ENCODE measurements at places on chromosomes 11 and 22.
A peak's percentile ranks its signal among the peaks of the same experiment; 100 is the strongest.

GRCh38 chr22:20268279-20269012 lies at the start of gene RTN4R:
Gene RTN4R (minus strand): TSS chr22:20268318. CDS start chr22:20268092, 226 bp downstream.
- DNase-seq = no peak

GRCh38 chr11:112723676-112724495 lies 237.3 kb upstream of the NCAM1 start:
- DNase-seq = no peak

DNA sequence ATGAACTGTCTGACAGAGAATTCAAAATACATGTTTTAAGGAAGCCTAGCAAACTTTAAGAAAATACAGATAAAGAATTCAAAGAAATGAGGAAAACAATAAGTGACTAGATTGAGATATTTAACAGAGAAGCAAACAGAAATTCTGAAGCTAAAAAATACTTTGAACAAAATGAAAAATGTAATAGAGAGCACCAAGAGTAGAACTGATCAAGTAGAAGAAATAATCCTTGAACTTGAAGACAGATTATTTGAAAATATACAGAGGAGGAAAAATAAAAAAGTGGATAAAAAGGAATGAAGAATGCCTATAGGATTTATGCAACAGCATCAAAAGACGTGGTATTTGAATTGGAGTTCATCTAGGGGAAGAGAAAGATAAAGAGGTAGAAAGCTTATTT lies 101.9 kb upstream of the OR4B1 start:
- DNase-seq = no peak

DNA sequence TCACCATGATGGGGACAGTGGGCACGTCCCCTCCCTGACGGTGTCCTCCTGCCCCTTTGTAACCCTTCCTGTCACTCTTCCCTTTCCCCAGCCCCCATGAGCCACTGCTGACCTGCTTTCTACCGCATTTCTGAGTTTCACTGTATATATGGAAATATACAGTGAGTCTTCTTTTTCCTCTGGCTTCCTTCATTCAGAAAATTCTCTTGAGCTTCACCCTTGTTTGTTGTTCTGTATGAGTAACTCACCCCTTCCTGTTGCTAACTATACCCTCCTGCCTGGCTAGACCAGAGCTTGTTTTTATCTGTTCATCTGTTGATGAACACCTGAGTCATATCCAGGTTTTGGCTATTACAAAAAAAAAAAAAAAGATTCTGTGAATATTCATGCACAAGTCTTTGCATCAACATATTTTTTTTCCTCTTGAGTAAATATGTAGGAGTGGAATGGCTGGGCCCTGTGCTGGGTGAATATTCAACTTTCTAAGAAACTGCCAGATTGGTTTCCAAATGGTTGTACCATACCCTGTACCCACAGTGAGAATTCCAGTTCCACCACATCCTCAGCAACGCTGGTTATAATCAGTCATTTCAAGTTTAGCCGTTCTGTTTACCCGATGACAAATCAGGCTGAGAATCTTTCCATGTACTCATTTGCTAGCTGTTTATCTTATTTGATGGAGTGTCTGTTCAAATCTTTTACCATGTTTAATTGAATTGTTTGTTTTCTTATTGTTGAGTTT lies 62.0 kb downstream of the IGF2 start:
- peak; percentile 74 for DNase-seq

GRCh38 chr22:38878001-38878400 lies 6.0 kb upstream of the CBX6 start:
- DNase-seq = no peak

GRCh38 chr11:88431675-88432341 lies 94.3 kb upstream of the CTSC start:
- no peak for DNase-seq

- no peak for DNase-seq
These were observed 72.4 kb downstream of the ZNRF3 start for GRCh38 chr22:28955817-28956216.

GRCh38 chr11:73189723-73190556 lies 28.1 kb upstream of the P2RY2 start:
- DNase-seq = no peak

DNA sequence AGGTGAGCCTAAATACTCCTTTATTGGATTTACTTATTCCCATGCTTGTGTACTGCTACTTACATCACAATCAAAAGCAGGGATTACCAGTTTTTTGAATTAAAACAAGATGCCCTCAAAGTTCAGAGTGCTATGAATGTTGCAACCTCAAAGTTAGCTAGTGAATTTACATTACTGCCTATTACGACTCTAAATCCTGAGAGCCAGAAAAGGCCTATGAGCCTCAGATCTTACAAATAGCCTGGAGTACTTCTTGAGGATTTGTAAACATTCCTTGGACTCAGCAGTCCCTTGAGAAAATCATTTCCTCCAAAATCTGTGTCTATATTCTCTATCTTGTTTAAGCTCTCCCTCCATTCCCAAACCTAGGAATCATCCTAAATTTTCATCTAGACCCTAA lies 25.5 kb downstream of the CHORDC1 start:
- DNase-seq = no peak

GRCh38 chr11:106395716-106396349 lies 318.4 kb downstream of the AASDHPPT start:
- DNase-seq = no peak

DNA sequence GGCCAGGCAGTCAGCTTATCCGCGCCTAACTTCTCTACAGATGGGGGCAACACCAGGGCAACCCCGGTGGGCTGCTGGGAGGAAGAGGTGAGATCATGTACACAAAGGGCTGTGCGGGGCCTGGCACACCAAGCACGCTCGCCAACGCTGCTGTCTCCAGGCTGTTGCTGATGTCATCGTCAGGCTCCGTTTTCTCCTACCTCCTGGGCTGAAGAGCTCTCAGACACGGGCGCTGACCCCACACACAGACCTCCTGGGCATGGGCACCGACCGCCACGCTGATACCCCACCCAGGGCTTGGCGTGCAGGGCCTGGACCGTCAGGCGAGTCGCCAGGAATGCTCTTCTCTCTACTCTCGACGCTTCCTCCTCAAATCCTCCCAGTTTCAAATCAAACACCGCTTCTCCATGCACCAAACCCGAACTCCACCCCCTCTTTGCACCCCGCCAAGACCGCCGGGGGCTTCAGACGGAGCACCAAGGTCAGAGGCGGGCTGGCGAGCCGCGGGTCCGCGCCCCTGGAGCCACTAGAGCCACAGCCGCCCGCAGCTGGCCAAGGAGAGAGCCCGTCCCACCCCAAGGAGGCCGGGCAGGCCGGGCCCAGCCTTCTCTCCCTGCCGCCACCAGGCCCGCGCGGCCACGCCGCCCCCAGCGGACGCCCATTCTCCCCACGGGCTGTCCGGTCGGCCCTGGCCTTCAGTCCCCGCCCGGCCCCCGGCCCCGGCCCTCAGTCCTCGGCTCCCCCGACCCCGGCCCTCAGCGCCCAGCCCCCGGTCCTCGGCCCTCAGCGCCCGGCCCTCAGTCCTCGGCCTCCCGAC lies 772 bp downstream of the SBF1 start:
- peak; percentile 49 for DNase-seq

DNA sequence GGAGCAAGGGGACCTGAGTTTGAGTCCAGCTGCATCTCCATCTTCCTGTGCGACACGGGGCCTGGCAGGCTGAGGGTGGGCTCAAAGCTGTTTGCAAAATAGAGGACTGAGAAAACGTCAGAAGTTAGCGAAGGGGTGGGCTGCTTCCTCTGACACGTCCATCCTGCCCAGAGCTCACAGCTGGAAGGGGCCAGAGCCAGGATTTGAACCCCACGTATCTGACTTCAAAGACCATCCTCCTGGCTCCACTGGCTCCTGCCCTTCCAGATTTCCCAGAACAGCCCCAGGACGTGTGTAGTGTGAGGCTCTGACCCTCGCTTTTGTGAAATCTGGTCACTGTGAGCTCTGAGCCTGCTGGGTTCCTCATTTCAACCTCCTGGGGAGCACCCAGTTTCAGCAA lies 56.3 kb downstream of the CD82 start:
- no peak for DNase-seq

DNA sequence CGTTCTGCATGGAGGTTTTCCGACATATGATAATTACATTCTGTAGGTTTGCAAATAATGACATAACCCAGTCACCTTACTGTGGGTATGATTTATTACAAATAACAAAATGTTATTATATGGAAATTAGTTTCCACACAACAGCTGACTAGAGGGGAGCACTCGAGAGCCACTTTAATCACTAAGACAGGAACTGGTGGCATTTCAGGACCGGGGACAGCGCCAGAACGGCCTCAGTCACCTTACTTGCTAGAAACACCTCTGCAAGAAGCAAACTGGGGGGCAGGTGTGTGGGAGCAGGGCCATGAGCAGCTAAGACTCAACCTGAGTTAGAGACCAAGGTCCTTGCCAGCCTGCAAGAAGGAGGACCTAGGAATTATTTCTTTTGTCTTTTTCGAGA lies 199.9 kb downstream of the DSCAML1 start:
- peak; percentile 38 for DNase-seq

DNA sequence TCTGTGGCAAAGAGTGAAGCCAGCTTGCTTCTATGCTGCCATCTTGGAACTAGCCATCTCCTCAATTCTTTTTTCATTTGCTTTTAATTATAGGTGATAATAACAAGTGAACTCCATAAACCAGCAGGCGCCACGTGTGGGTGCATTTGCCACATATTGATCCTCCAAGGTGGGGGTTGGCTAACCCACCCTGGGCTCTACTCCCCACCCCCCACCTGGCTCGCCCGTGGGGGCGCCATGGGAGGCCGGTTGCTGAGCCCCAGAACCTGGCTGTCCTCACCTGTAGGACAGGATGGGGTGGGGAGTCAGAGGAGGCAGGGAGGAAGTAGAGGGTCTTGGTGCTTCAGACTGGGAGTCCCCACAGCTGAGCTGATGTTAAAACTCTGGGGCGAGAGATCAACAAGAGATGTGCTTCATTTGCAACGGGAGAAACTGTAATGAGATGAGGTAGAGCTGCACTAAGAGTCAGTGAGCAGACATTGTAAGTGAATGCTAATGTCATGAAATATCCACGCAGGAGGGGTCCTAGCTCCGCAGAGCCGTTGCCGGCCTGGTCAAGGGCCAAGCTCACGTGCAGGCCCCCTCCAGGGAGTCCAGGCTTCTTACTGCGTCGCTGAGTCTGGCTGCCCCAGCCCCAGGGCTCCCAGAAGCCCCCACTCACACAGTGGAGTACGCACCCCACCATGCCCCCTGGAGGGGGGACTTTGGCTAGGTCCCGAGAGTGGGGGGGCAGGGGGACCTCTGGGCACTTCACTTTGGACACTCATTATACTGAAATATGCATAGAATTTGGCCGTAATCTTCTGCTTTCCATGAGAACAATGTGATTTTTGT lies 59.4 kb downstream of the BRD1 start:
- DNase-seq = no peak

DNA sequence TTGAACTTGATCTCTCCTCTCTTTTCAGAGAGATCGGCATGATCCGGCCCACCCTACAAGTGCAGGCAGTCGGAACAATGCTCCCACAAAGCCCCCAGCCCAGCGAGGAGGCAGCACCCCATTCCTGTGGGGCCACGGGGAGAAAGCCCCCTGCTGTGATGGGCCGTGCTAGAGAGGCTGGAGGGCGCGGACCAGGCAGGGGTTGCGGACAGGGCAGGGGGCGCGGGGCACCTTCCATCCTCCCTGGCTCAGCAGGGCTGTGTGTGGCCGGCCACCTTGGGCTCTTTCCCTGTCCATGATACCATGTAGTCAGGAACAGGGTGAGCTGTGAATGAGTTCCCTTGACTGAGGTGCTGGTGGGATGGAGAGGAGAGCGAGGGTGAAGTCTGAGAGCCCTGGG lies 379.8 kb downstream of the BRD1 start:
- no peak for DNase-seq

DNA sequence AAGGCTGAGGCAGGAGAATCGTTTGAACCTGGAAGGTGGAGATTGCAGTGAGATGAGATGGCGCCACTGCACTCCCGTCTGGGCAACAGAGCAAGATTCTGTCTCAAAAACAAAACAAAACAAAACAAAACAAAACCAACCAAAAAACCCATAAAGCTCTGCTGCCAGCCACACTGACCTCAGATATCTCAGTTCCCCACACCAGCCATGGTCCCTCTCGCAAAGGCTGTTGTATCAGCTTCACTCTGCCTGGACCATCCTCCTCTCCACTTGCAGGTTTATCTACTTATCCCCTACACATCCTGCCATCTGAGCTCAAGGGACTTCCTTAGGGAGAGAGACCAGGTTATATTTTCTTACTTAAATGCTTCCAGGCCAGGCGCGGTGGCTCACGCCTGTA lies 11.1 kb downstream of the BACE1-AS start:
- no peak for DNase-seq

DNA sequence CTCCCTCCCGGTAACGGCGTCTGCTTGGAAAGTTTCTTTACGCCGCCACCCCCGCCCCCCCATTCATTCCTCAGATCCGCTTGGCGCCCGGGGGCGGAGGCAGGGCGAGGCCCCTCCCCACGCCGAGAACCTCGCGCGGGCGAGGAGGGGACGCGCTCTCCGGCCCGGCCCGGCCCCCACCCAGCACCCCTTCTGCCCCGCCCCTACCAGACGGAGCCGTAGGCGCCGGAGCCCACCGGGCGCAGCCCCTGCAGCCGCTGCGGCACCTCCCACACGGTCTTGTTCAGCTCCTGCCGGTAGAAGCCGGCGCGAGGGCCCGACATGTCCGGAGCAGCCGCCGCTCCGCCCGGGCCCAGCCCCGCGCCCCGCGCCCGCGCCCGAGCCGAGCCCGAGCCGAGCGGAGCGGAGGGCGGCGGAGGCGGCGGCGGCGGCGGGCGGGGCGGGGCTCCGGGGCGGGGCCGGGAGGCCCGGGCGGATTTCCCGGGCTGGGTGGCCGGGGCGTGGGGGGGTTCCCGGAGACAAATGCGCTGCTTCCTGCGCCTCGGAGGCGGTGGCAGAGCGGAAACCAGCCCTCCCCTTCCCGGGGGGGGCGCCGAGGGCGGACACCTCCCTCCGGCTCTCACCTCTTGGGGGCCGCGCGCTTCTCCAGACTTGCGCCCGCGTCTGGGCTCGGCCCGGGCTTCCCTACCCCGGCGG lies at the start of gene MAPK11:
TSS of gene MAPK11 (minus strand) at position 411 of the 696 bp plus-strand sequence. CDS start at position 323, 88 bp downstream.
- peak; percentile 54 for DNase-seq

GRCh38 chr11:45847911-45848316 lies 639 bp downstream of the CRY2 start:
- DNase-seq = peak; percentile 55

DNA sequence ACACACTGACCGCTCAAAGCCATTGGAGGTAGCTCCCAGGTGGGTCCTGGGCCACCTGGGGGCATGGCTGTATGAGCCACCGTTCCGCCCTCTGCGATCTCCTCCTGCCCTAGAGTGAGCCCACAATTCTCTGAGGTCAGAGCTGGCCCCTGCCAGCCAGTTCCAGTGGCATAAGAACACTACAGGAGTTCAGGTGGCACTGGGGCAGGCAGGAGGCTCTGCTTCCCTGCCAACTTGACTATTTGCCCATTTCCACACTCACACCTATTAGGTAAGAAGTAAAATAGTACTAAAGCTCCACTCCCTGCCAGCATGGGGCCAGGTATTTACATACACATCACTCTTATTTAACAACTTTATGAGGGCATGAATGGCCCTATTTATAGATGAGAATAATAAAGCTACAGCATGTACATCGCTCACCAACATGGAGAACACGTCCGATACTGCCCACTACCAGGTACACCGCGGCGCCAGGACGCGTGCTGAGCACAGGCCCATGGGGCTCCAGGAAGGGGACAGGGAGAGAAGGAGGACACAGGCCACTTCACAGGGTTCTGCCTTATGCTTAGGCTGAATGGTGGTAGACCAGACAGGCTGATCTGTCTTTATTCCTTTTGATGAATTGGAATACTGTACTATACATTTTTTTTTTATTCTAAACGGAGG lies 26.2 kb downstream of the PISD start:
- DNase-seq = no peak
